ENCODE measurements at places on chromosomes 12 and 14.

GRCh38 chr14:90301668-90302090 lies 30.1 kb downstream of the NRDE2 start:
- no peak for DNase-seq

GRCh38 chr12:67475725-67476124 lies 172.8 kb upstream of the DYRK2 start:
- no peak for DNase-seq

- DNase-seq: no peak
These were observed 715.6 kb upstream of the FLRT2 start for GRCh38 chr14:84814391-84814790.

- no peak for DNase-seq
These were observed 385.9 kb downstream of the EGLN3 start for GRCh38 chr14:33564774-33565630.

DNA sequence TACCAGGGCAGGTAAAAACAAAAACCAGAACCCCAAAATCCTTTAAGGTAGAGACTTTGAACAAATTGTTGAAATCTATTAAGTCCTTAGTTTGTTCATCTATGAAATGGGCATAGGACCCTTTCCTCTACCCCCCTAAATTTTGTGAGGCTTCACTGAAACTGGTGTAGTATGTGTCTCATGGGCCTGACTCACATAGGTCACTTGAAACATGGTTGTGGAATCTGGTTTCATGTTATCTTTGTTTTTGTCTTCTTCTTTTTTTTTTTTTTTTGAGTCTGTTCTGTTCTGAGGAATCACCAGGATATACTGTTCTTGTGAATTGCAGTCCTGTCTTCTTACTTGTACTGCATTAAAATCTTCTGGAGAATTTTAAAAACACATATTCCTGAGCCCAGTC lies 202.2 kb downstream of the KTN1 start:
- no peak for DNase-seq
